ENCODE measurements at places on chromosomes 2 and 18.

GRCh38 chr2:218988164-218988563 is 3.2 kb upstream of the FEV start:
- no peak for DNase-seq

DNA sequence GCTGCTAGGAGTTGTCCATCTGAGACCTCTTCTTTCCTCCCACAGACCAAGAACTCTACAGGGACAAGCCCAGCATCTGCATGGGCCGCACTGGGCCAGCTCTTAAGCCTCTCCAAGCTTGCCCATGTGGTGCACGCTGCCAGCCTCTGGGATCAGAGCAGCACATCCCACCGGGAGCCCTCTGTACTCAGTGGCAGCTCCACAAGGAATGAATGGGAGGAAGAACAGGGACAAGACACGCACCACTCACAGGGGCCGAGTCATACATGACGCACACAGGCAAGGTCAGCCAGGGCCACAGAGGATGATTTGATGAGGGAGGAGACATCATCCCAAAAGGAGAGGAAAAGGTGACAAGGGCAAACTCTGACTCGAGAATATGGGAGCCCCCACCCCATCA is 268.3 kb downstream of the KLHL29 start:
- DNase-seq, result no peak

DNA sequence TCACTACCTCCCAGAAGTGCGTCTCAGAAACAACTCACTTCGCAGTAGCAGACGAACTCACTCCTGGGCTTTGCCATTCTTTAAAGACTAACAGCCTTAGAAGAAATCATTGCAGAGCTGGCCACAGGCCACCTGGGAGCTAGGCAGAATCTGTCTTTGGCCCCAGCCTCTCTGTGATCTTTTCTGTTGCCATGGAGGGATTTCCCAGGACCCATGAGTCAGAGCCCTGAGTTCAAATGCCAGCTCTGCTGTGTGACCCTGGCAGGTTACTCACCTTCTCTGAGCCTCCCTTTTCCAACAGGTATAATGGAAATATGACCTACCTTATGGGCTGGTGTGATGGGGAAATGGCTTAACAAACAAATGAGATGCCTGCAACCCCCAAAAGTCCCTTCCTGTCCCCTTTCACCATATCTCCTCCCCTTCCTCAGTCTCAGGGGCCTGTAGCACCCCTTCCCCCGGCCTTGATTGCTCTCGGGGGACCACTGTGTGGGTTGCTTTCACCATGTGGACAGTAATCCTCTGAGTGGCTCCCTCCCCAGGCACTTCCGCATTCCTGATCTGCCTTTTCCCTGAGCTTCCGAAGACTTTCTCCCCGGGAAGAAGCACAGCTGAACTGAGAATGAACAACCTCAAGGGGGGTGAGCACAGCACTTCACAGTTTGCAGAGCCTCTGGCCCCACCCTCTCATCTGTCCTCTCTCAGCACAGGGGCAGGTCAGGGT is 34.0 kb upstream of the SLC66A3 start:
- no peak for DNase-seq

DNA sequence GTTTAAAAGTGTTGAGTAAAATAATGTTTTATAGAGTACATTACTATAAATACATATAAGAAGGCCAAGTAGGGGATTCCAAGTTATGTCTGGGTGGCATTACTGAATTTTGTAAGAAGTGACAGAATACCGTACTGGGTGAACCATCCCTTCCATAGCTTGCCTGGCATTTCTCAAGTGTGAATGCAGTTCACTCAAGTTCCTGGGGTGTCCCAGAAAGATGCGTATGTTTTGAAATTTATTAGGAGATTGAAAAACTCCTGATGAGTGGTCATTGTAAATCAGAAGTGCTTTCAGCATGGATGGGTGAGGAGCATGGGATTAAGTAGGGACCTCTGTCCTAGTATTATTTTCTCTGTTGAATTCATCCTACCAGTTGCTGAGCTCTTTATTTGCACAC is 103.2 kb downstream of the VAPA start:
- DNase-seq, result no peak

- DNase-seq, result no peak
Observed at GRCh38 chr2:178057179-178057680, 15.3 kb downstream of the PDE11A start.

GRCh38 chr2:112881217-112881985 is 29.6 kb upstream of the IL37 start:
- peak; percentile 51 for DNase-seq

DNA sequence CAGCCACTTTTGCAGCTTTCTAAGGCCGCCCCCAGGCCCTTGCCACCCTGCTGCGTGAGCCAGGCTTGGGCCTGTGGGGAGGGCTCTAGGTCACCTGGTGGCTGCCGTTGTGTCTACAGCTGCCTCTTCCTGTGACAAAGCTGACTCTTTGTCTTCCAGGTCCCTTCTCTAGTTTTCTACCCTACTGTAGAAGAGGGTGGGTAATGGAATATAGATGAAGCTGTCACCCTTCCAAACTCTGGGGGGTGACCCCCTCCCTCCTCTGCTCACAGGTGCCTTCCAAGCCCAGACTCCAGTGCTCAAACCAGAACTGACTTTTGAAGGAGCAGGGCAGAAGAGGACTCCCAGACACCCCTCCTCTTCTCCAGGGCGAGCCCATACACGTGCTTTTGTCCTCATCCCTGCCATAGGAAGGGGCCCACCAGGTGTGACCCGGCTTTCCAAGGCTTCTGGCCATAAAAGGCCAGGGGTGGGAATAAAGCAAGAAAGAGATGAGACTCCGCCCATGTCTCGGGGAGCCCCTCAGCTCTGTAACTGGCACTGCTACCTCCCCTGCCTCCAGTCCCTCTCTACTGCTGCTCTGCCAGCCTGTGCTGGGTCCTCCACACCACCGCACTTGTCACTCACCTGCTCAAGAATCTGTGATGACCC is 17.9 kb upstream of the SDC1 start:
- DNase-seq, result no peak

GRCh38 chr2:101419096-101419663 is 31.9 kb upstream of the CREG2 start:
- DNase-seq, result peak; percentile 13

- DNase-seq, result peak; percentile 19
Observed at GRCh38 chr2:224308272-224308911, 93.5 kb downstream of the FAM124B start.

DNA sequence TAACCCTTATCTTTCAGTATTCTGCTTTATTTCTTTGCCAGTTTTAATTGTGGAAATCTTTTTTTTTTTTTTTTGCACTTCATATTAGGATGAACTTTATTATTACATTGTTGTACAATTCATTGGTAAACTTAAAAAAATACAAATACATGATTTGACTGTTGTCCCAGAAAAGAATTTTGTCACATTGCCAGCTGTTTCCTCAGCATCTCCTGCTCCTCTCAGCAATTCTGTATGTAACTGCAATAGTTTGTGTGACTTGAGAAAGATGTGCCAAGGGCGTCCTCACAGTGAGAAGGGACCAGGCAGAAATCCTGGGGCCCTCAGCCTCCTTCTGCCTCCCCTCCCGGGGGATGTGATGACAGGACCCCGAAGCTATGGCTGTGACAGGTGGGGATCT is 254.4 kb downstream of the NBAS start:
- no peak for DNase-seq

GRCh38 chr18:62009521-62009920 is 116.7 kb upstream of the RNF152 start:
- no peak for DNase-seq

GRCh38 chr2:86249579-86250391 is 50.5 kb downstream of the MRPL35 start:
- DNase-seq, result no peak

DNA sequence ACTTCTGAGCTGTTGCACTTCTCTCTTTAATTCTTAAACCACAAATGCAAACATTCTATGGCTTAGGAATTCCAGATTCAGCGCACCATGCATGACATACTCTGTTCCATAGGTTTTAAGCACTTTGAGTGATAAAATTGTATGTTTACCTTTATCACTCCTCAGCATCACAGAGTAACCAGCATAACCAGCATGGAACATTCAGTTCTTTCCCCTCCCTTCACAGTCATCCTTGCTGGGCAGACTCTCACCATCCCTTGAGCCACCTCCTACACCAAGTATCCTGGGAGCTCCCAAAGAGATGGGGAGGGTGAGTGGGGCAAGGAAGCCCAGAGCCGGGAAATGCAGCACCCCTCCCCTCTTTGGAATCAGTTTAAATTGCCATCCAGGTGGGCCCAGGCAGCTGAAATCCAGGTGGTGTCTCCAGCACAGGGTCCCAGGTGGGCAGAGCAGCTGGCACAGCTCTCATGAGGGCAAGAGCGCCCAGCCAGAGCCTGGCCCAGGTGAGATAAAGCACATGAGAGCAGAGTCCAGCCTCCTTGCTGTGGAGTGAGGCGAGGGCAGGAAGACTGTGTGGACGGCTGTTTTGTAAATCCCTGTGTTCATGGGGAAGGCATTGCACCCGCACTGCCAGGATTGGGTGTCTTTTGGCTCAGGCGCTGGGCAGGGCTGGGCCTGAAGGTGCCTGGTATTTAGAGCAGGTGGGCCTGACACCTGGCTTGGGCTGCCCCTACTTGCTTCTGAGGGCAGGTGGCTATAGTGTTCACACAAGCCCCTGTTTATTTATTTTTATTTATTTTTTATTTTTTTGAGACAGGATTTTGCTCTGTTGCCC is 36.8 kb downstream of the LAMA3 start:
- DNase-seq, result no peak

DNA sequence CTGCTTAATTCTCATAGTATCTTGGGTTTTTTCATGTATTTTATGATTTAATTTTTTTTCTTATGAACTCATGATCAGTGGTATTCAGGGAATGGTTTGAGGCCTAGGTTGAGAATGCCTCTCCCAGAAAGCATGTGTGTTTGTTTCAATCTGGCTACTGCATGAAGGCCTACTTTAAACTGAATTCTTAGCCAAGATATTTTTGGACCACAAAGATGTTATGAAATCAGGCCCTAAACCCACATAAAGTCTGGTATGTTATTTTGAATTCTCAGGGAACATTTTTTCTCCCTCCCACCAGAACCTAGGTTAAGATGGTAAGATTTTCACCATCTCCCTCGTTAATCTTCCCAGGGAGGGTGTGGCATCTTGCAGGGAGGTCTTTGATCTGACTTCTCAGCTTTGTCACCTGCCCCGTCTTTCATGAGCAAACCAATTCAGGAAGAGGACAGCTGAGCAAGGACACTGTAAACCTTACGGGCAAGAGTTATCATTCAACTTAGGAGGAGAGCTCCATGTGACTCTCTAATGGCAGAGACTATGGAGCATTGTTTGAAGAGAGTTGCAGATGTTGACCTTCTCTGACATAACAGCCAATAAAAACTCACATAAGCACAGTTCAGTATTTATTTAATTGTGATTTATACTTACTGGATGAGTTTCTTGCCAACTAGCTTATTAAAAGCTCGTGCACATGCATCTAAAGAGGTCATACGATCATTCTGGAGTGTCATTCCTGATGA is 21.3 kb upstream of the ACKR3 start:
- no peak for DNase-seq

DNA sequence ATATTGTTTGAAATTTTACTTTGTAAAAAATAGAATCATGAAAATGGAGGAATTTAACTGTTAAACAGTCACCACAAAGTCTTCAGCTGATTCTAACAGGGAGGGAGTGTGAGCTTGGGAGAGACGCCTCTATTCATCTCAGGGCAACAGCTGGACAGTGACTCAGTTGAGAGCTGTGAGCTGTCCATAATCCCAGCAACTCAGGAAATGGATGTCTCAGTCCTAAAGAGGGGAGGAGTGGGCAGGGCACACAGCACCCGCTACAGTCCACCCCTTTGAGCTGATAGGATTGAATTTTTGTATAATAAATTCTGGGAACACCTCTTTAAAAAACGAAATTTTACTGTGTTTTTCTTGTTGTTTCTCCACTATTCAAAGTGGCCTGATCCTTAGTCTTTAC is 255.1 kb upstream of the THUMPD2 start:
- DNase-seq, result no peak

DNA sequence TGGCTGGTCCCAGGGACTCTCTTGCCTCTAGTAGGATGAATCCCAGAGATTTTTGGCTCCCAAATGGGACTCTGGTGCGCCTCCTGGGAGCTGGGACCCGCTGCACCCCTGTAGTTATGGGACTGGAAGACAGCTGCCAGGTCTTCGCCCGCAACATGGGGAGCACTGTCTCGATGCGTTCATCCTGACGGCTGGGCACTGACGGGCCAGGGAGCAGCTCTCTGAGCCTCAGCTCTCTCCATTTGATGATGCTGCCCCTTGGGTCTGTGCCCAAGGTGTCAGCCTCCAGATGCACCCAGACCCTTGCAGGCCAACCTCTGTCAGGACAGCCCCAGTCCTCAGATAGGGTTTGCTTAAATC is 9.3 kb upstream of the ARMC9 start:
- DNase-seq, result no peak

DNA sequence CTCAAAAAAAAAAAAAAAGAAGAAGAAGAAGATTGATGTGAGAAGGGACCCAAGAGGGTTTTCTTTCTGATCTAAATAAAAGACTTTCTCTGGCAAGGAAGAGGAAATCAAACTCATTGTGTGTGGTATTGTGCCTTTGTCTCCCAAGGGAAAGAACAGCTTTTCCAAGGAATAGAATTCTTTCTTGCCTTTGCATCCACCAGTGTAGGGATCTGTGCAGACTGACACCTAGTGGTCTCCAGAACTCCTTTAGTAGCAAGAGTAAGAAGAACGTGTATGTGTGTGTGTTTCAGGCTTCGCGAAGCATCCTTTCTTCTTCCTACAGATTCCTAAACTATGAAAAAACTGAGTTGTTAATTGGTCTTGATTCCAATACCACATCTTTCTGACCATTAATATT is 33.5 kb upstream of the CRIM1 start:
- no peak for DNase-seq

GRCh38 chr2:224126003-224126402 is 86.9 kb upstream of the SERPINE2 start:
- DNase-seq, result no peak

GRCh38 chr2:229980431-229981184 is 58.3 kb downstream of the FBXO36 start:
- DNase-seq, result no peak

GRCh38 chr18:48786455-48787202 is 164.1 kb downstream of the SMAD7 start:
- DNase-seq, result no peak

DNA sequence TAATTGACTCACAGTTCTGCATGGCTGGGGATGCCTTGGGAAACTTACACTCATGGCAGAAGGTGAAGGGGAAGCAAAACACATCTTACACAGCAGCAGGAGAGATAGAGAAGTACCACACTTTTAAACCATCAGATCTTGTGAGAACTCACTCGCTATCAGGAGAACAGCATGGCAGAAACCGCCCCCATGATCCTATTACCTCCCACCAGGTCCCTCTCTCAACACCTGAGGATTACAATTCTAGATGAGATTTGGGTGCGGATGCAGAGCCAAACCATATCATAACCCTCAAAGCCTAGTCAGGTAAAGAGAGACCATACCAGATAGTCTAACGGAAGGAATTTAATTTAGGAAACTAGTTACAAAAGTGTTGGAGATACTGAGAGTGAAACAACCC is 182.6 kb upstream of the ACVR2A start:
- no peak for DNase-seq
